Stimulated activated CD8-positive, alpha-beta memory T cell treated with anti-CD3 and anti-CD28 coated beads, Interleukin-7, amount 100 ng/mL, for 1 hour (primary cell): ENCODE measurements at places on chromosomes 5 and 9.
A peak's percentile ranks its signal among the peaks of the same experiment; 100 is the strongest.

DNA sequence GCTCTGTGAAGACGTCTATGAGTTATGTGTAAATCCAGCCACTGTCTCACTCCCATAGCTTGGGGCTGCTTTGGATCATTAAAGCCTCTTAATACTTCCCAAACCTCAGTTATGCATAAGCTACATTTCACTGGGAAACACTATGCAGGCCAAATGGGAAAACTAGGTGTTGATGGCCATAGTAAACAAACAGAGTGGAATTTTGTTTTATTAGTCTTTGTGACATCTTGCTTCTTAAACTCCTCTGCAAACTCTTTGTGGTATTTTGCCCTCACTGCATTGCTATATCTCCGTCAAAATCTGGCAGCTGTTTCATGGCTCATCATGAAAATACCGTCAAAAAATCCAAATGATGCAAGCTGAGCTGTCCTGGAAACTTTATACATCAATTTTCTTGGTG lies 167.2 kb upstream of the HMHB1 start:
- DNase-seq: no peak

- DNase-seq: no peak
These were observed 446.2 kb upstream of the TRPC7 start for GRCh38 chr5:136811551-136811950.

DNA sequence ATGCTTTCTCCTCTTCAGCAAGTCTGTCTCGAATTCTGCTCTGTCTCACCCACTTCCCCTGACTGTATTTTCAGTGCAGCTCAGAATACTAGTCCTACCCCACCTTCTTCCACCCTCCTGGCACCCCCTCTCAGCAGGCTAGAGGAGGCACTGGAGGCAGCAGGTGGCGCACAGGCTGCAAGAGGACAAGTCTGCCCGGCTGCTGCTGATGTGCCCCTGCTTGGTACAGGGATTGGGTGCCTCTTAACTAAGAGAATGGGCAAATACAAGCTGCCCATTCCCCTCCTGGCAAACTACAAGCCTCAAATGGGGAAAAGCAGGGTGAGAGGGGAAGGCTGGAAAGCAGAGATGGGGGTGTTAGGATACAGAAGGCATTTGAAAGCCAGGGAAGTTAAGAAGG lies 5.1 kb downstream of the TLN1 start:
- no peak for DNase-seq

DNA sequence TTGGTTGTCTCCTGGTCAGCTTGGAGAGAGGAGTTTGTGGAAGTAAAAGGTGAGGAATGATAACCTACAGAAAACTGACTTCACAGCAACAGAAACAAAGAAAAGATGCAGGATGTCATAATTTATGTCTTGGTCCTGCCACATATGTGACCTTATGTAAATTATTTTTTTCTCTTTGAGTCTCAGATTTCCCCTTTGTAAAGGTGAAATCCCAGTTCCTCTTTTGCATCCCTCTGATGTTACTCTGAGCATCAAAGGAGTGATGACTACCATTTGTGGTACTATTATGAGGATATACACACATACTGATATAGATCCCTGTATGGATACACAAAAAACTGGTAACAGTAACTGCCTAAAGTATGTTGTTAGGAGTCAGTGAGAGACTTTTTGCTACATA lies 1.4 kb upstream of the THG1L start:
- no peak for DNase-seq

- DNase-seq: peak; percentile 43
These were observed 56.8 kb upstream of the TEX48 start for GRCh38 chr9:114738581-114739316.

DNA sequence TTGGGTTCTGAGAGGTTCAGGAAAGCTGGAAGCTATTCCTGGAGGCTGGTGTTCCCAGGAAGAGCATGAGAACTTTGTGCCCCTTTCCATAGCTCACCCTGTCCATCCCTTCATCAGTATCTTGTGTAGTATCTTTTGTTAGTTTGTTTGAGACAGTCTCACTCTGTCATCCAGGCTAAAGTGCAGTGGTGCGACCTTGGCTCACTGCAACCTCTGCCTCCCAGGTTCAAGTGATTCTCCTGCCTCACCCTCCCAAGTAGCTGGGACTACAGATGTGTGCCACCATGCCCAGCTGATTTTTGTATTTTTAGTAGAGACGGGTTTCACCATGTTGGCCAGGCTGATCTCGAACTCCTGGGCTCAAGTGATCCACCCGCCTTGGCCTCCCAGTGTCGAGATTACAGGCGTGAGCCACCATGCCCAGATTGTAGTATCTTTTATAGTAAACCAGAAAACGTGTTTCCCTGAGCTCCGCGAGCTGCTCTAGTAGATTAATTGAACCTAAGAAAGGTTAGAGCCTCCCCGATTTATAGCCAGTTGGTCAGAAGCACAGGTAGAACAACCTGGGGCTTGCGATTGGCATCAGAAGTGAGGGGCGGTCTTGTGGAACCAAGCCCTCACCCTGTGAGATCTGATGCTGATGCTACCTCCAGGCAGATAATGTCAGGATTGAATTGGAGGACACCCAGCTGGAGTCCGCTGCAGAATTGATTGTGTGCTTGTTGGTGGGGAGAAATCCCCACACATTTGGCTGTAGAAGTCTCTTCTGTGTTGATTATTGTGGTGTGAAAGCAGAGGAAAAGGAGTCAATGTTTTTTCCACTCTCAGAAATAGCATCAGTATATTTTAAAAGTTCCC lies 32.3 kb downstream of the ATP6V0E1 start:
- no peak for DNase-seq

DNA sequence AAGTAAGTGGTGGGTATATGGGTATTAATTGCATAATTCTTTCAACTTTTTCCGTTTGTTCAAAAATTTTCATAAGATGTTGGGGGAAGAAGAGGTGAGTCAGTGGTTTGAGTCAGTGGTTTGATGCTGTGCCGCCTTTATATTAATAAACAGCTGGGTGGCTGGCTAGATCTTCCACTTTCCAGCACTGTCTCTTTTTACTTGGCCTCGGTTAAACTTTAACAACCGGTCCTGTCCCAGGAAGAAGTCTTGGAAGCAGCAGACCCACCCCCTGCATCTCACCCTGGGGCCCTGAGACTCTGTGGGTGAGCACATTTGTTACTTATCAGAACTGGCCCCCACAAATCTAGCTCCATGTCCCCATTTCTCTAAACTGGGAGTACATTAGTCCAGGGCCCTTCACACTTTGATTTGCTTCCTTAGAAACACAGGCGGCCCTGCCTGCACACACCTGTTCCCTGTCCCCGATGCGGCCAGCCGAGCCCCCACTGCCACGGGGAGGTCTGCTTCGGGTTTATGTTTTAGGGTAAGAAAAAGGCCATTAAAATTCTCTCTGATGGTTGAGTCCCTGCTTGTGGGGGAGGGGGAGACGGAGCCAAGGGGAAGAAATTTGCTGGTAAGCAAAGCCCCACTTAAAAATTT lies 90.7 kb downstream of the PTCH1 start:
- no peak for DNase-seq

DNA sequence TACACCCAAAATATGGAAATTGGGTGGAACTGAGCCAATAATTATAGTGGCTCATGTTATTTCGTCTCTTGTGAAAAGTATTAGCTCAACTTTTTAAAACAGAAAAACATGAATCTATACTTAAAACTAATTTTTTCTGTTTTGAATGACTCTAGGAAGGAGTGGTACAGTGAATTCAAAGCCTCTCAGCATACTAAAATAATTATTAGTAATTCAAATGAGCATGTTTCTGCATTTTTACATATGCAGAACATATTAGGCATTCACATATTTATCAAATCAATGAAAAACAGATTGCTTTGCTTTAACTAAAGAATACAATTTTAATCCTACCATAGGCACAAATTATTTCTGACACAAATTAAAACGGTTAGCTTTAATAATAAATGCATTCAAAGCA lies 54.3 kb downstream of the CSNK1A1 start:
- no peak for DNase-seq

DNA sequence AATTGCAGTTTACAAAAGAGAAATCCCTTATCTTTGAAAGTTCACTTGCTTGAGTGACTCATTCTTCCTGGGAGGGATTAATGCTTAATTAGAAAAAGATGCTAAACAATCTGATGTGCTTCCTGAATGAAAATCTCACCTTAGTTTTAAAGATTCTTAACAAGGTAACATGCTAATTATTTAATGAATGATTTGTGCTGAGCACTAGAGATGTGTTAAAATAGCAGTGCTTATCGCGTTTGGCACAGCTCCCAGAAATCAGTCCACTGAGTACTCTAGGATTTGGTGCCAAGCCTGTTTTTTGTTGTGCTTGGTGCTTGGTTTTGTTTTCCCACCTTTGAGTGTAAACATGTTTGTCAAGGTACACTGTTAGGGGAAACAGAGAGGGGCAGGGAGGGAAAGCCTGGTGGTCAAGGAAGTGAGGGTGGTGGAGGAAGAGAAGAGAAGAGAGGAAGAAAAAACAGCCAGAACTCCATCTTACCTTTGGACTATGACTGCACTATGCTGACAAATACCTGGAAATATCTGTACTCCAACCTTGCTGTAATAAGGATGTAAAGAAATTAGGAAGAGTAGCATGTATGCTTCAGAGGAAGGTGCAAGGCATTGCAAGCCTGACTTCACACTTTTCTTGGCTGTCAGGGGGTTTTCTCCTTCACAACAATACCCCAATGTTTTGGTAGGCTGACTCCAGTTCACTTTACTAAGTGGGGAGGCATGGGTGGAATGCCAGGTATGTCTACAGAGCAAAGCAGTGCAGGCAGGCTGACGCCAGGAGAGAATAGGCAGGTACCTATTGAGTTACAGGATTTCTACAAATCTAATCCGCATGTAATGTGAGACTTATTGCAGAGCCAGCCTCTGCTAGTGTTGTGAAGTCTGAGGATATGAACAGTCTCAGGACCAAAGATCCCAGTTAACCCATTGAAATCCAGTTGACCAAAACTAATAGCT lies 157.2 kb upstream of the ISL1 start:
- DNase-seq: no peak

DNA sequence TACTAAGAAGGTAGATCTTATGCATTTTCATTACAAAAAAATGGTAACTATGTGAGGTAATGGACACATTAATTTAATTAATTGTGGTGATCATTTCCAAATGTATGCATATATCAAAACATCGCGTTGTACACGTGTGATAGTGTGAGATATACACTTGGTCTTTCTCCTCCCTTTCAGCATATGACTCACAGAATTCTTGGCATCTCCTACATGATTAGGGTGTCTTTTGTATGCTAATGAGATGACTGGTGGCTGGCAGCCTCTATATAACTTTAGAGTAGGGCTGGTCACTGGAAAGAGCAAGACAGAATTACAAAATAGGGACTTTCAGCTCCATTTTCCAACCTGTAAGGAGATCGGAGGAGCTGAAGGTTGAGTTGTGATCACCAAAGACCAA lies 1167.6 kb downstream of the CDH12 start:
- no peak for DNase-seq

DNA sequence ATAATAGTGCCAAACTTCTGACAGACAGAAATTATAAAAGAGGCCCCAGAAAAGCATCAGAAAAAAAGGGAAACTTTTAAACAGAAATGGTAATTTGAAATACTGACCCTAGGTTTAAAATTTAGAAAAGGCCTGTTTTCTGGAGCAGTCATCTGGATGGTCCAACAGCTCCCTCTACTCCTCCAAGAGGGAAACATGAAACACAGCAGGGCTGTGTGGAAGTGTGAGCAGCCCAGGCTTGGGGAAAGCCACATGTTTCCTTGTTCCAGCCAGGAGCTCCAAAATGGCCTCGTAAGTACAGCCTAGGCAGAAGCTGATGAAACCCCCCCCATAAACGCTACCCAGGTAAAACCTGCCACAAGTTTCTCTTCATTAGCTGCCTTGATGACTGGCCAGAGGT lies 499.3 kb upstream of the ADAMTS16 start:
- no peak for DNase-seq

DNA sequence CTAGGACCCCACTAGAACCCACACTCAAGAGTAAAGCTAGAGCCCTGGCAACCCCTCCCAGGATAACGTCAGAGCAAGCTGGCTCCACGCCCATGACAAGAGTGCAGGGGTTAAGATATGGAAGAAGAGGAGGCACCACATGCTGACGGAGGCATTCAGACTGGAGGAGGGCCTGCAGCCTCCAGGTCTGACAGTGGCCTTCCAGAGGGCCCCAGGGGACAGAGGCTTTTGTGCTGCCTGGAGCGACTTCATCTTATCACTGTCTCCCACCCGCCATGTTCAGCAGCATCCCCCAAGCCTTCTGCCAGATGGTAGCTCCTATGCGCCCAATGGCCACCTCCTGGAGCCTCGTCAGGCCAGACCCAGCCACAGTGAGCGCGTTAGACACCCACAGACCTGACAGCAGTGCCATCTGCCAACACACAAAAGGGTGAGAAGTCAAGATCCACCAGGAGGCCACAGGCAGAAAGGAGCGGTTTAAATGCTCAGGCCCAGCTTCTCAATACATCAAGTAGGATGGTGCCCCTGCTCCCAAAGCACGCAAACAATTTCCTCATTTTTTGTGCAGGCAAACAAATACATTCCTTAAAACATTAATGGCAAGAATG lies 65.8 kb downstream of the C5orf15 start:
- DNase-seq: no peak

GRCh38 chr5:173835661-173836060 lies 52.5 kb upstream of the CPEB4 start:
- no peak for DNase-seq

- DNase-seq: no peak
These were observed 16.0 kb downstream of the MPDZ start for GRCh38 chr9:13263511-13263910.

DNA sequence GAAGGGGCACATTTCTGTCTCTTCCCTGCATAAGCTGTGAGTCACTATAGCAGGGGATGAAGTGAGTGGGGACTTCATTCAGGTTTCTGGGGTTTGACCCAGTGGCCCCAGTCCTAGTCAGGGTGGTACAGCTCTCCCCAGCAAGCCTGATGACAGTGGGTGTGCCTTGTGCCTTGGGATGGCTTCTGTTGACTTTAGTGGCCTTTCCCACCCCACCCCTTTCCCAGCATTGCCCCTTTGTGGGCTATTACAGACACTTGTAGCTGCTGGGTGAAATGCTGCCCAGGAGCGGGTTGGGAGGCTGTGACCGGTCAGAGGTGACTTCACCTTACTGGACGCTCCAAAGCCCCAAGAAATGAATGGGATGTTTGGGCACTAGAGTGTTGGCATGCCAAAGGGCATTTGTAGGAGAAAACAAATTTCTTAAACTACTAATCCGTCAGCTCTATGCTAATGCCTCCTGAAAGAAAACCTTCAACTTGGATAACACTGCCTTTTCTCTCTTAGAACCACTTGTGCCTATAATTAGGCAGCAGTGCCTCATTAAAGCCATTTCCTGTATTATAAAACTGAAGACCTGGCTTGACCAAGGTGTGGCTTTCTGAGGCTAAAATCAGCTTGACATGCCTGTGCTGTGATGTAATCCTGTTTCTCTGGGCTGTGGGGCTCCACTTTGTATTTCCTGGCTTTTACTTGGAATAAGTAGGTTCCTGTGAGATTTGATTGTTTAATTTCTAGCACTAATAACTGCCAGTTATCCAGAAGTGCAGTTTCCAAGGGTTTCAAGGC lies 119.0 kb upstream of the SLC25A48 start:
- no peak for DNase-seq

GRCh38 chr5:69034898-69035297 lies 58.9 kb upstream of the SLC30A5 start:
- no peak for DNase-seq

- no peak for DNase-seq
These were observed 346.5 kb upstream of the ADAMTSL1 start for GRCh38 chr9:18127499-18127875.
